GM04504 (cell line): ENCODE measurements at places on chromosomes 3 and 15.

DNA sequence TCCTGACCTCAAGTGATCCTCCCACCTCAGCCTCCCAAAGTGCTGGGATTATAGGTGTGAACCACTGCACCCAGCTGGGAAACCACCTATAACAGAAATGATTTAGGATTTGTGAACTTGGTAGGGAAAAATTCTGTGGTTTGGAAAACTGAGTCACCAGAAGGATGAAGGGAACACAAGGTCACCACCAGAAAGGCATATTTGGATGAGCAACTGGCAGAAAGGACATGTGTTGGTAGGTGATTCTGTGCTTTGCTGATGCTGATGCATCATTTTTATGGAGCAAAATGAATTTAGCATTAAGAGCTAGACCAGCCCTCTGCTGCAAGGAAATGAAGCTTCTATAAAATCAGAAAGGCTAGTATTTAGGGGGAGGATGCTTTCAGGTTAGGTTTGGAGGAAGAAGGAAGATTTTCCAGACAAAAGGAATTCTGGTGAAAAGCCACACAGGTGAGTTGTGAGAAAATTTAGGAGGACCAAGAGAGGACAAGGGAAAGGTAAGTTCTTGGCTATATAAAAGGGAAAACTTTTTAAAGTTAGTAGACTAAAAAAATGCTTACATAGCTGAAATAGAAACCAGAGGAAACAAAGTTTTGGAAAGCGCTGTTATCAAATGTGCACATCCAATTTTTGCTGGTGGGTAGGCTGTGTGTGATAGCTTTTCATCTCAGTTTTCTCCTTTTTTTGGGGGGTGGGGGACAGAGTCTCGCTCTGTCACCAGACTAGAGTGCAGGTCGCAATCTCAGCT lies 3.6 kb downstream of the PXK start:
- peak; percentile 85 for DNase-seq

GRCh38 chr15:50823281-50823680 lies 57.8 kb upstream of the SPPL2A start:
- no peak for DNase-seq

GRCh38 chr3:140655678-140656077 lies 22.2 kb upstream of the TRIM42 start:
- no peak for DNase-seq

- DNase-seq, result no peak
Observed at GRCh38 chr3:176647987-176648386, 549.3 kb downstream of the TBL1XR1 start.

DNA sequence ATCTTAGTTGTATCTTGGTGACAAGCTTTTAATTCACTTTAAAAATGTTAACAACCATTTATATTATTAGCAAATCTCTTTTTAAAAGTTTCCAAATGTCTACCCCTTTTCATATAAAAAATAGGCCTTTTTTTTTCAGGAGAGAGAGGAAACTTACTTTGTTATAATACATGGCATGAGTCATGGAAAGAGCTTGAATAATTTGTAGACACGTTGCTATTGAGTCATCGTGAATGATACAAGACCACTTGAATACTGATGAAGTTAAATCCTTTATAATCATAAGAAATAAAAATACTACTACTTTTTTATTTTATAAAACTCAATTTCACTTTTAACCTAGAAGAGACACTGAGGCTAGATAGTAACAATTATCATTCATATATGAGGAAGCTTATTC lies 70.3 kb upstream of the BBX start:
- no peak for DNase-seq

DNA sequence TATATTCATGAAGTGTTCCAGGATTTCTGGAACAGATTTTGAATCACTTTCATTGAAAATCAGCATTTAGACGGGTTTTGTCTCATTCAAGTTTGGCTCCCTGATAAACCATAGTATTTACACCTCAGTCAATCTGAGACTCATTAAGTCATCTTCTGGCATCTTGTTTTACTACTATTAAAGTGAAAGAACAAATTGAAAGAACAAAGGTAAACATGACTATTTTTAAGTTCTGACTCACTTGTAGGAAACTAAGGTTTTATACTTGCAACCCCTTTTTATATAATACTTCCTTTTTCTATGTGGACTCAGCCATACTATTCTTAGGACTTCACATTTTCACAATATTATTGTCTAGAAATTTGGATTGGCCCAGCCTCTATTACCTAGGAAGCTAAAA lies 854.4 kb downstream of the SQOR start:
- no peak for DNase-seq

- DNase-seq, result no peak
Observed at GRCh38 chr15:69958496-69959084, 139.1 kb downstream of the TLE3 start.

DNA sequence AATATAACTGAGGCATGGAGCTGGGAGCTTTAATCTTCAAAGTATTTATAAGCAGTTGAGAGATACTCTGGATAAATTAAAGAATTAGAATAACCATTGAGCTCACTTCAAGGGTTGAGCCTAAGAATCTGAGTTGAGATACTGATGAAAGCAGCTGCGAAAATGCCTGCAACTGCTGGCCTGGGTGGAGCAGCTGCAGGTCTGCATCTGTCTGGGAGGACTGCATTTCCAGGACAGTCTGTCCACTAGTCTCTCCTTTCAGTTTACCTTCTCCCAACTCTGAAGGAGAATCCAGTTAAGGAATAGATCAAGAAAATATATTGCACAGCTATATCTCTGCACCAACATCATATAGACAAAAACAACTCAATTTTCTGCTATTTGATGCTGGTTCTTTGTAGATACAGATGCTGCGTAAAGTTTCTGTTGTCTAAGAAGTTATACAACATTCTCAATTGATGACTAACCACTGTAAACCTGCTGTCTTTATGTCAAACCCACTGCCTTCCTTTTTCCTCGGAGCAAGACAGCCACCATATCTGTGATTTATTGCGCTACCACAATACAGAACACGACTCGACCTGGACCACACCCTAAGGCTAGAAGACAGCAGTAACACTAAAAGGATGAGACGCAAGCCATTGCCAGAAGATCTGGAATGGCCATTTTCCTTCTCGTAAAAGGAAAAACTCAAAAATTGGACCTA lies 245.1 kb downstream of the MAGI1 start:
- no peak for DNase-seq

DNA sequence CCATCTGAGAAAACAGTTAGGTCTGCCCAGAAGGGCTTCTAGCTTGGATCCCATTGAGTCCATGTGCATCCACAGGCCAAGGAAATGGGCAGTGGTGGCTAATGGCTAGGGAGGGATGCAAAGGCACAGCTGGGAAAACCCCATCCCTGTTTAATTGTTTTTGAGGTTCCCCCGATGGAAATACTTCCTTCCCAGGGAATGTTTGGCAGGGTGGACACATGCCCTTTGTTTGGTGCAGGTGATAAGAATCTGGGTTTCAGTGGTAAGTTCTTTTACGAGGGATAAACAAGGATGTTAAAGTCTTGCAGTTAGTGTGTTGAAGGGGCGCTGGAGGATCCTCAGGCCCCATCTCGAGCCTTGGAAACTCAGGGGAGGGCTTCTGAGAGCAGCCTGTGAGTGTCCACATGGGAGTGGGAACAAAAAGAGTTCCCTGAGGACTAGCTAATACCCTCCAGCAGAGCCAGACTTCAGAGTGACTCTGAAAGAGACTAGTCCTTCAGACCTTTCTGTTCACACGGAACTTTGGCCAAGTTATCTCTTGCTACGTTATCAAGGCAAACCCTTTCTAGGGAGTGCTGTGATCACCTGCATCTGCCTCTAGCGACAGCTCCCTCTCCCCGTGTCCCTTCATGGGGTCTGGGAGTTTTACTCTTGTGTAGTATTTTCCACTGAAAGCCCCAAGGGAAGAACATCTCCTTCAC lies 17.4 kb downstream of the PTPRG start:
- no peak for DNase-seq

DNA sequence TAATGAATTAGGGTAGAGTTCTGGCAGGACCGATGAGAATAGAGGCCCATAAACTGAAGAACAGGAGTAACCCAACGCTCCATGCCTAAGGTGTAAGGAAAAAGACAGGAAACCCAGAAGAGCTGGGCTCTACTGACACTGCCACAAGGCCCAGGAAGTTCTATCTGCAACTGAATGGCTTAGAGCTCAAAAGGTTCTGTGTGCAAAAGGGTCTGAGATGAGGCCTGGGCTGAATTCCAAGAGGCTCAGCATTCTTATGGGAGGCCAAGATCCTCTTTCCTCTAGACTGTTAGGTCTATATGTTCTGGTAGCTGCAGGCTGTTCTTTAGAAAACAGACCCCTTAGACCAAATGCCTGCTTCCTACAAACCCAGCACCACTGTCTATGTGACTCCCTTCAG lies 30.5 kb upstream of the PRSS50 start:
- no peak for DNase-seq

DNA sequence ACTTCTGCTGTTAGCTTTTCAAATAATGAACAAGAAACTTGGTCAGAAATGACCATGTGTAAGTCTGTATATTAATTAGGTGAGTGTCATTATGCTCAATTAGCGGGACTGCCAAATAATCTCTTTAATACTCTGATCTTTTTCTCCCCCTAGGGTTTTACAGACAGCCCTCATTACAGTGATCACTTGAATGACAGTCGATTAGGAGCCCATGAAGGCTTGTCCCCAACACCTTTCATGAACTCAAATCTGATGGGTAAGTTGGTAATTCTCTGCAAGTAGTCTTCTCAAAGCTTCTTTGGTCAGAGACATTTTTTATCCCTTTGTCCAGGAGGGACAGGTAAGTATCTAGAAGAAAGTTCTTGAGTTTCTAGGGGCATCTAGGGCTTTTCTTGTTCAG lies 173.2 kb downstream of the TCF12 start:
- no peak for DNase-seq

GRCh38 chr3:64056606-64057180 lies 33.4 kb upstream of the PSMD6 start:
- no peak for DNase-seq

DNA sequence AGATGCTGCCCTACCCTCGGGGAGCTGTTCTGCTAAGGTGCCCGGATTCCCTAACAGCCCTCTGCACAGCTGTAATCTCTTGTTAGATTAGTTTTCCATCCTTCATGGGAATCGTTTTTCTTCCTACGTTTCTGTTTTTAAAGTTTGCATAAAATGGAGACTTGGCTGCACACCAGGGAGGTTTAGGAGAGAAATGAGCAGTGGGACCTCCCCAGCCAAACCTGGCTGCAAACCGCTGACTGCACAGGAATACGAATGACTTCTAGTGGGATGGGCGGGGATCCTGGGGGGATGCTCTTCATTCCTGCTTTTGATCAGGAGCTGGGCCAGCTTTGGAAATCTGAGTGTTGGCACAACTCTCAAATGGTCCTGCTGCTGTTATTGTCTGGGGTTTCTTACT lies 77.5 kb downstream of the THSD4 start:
- no peak for DNase-seq

- no peak for DNase-seq
Observed at GRCh38 chr3:192010490-192010889, 549.5 kb downstream of the PYDC2 start.

DNA sequence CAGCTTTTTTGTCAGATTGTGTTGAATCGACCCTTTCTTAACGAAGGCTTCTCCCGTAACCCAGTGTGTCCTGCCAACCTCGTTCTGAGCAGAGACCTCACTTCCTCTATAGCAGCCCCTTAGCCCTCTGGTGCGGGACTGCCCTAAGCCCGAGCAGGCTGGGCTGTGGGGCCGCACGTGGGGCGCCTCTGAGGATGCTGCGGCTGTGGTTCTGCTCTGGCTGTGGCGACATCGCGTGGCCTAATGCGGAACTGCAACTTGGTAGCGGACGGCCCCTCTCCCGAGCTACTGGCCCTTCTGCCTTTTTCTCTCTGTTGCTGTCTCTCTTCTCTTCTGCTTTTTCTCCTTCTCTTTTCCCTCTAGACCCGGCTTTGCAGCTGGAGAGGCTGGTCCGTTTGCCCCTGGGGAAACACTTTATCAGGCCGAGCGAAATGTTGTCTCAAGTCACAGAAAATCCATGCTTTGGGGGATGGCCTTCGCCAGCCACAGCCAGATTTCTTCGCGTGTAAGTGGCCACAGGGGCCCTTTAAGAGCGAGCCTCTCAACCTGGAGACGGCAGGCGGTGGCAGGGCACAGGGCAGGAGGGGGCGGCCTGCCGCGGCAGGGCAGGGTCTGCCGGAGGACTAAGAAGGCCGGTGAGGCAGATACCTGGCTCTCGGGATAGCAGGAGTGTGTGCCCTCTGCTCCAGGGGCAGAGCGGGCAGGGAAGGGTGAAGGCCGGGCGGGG lies 19.4 kb upstream of the KIF23 start:
- DNase-seq, result no peak

GRCh38 chr15:58760385-58761009 lies 10.6 kb upstream of the MINDY2 start:
- no peak for DNase-seq

DNA sequence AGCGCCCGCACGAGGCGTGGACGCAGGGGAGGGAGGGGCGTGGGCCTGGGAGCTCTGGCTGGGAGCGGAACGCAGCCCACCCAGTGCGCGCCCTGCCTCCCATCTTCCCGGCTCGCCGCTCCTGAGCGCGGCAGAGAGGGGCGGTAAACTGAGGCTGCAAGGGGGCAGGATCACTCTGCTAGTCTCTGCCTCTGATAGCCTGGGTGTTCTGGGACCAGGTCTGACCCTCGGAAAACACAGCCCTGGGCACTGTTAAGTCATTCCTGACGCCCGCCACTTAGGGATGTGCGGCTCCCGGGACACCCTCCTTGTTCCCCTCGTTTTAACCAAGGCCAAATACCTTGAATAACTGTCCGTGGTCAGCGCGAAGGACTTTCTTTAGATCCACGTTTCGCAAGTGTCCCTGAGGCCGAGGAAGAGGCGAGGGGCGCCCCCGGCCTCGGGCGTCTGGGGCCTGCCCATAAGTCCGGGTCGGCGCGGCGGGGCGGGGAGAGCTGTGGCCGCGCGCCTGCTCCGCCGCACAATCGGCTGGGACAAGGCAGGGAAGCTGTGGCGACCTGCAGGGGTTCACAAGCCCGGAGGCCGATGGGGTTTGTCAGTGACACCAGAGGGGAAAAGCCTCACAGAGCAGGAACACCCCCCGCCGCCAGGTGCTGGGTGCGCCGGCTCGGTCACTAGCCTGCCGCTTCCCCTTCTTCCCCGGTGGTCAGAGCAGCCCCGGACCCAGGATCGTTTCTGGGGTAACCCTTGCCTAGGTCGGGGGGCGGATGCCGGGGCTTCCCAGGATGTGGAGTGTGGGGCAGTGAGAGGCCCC lies 1.5 kb downstream of the ITPKA start:
- DNase-seq, result no peak

DNA sequence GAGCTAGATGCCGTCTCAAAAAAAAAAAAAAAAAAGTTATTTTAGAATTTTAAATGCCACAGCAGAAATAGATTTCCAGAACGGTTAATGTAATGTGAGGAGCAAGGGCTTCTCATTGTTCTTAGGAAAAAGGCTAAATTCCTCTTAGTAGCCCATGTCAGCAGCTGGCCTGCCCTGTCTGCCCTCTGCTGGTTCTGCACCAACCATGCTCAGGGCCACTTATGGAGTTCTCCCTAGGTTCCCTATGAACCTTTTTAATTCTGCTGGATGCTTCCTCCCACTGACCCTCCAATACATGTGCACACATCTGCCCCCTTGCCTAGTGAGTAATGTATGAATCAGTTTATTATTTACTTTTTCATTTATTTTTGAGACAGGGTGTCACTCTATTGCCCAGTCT lies 32.2 kb upstream of the DPPA4 start:
- DNase-seq, result no peak

GRCh38 chr3:177604181-177604580 lies 406.9 kb upstream of the TBL1XR1 start:
- DNase-seq, result no peak
